ENCODE measurements at places on chromosomes 6 and 20.

DNA sequence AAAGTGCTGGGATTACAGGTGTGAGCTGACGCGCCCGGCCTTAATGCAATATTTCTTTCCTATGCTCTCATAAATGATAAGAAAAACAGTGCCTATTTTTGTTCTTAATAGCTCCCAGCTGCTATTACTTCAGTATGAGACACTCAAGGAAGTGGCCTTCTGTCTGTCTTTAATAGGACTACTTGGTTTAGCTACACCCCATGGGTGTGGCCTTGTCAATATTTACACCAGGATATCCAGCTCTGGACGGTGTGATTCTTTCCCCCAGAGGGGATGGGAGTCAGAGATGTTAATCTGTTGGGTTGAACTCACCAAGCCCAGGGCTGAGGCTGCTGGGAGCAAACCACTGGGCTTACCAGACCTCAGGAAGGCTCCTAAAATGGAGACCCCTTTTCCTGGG, 134.2 kb downstream of the CEP57L1 start:
- no peak for DNase-seq

DNA sequence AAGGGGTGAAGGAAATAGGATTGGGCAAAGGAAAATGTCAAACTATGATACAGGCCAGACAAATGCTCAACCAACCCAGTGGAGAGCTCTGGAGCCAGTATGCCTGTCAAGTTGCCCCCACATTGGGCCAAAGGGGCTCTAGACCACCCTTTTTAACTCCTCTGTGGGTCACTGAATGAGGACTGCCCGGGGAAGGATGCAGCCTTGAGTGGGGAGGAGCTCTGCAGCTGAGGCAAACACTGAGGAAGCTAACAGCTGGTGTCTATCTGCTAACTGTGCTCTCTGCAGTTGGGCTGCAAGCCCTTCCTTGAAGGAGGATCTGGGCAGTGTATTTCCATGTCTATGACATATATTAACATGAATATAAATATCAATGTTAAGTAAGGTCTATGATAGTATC, 98.4 kb upstream of the PRSS16 start:
- DNase-seq = no peak

DNA sequence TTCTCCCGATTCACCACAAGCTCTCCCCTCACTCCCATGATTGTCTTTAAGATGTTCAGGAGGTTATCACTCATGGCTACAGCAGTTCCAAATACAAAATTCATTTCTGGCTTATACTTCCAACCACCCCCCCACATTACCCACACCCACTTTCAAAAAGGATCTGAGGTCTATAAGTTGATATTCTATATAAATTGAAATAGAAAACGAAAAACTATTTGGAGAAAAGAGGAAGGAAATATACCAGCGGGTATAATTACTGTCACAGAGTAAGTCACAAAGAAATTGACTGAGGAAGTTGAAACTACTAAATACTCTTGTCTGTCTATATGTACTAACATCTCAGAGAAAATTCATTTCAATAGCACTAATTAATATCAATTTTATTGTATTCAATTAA, 112.7 kb upstream of the TNFAIP3 start:
- no peak for DNase-seq

DNA sequence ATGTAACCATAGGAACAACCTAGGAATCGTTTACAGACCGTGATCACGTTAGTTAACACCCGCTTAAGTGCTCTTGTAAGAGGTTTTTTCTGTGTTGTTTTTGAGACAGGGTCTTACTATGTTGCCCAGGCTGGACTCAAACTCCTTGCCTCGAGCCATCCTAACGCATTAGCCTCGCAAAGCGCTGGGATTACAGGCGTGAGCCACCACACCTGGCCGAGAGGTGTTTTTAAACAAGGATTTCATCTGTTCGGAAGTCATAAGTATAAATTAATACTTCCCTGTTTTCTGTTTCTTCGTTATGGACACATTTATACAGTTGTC, 727 bp downstream of the MRS2 start:
- DNase-seq = no peak

- peak; percentile 31 for DNase-seq
Observed at GRCh38 chr6:127737009-127737486, 160.1 kb downstream of the C6orf58 start.

- no peak for DNase-seq
Observed at GRCh38 chr6:101181006-101181405, 212.5 kb upstream of the GRIK2 start.

DNA sequence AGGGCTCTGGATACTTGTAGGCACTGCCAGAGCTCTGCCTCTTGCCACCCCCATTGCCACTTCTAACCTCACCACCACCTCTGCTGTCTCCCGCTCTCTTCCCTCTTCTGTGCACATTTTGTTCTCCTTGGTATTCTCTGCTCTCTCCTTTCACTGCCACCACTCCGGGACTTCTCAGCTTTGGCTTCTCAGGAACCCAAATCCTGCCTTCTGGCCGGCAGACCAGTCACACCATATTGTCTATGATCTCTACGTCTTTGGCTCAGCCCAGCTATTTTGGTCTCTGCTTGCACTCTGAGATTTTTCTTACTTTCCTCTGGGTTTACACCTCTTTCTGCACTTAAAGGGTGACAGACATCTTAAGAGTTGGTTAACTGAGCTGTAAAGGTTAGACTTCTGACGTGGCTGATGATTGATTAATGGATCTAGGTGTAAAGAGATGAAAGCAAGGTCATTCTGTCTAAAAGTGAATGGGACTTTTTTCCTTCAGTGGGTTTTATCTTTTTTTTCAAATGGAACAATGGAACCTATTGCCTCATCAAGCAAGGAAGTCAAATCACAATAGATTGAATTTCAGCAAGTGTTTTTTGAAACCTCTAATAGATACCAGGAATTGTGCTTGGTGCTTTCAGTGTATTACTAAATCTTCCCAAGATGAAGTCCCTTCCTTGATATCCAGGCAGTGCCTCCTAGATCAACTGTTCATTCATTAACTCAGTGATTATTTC, 13.8 kb downstream of the MMP24 start:
- no peak for DNase-seq

DNA sequence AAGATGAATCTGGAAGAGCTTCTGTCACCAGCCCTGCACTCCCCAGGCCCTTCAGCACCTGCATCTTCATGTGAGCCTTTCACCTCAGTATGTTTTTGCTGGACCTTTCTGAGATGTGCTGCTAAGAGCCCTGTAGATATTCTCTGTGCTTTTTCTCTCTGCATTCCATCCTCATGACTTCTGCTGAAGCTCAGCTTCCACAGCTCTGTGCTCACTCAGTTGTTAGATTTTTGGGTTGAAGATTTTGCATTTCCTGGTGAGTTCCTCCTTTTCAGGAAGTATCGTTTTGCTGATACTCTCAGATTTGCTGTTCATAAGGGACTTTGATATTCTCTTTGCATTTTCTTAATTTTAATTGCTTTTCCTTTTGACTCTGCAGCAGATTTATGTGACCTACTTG, 18.3 kb downstream of the KIAA1586 start:
- DNase-seq = no peak

DNA sequence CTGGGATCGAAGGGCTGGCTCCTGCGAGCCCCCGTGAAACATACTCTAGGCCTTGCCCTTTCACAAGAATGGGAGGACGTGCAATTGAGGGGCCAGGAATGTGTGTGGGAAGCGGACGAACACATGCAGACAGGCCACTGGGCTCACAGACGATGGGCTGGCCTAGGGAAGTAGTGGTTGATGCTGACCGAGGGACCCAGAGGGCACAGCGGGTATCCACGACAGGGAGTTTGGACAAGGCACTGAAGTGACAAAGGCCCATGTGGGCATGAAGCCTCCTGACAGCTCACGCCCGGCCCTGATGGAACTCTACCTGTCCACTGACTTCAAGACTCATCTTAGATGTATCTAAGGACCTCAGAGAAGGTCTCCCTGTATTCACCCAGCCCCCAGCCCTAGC, 52.2 kb downstream of the MYH7B start:
- no peak for DNase-seq

DNA sequence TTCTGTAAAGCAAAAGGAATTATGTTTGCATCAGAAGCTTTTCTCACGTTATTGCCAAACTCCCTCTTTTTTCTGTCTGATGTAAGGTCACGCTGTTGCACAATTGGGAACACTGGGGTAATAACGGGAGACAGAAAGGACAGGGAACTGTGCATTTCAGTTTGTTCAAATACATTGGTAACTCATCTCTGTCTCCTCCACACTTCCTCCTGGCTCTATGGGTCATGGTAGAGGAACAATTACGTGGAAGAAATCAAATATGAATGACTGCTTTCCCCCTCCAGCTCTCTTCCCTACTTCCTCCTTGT, 132.2 kb upstream of the TNFAIP3 start:
- DNase-seq = no peak

- no peak for DNase-seq
Observed at GRCh38 chr6:41878961-41879405, 16.2 kb downstream of the USP49 start.

- DNase-seq = no peak
Observed at GRCh38 chr20:57478176-57478575, 46.8 kb downstream of the CTCFL start.

GRCh38 chr20:37457921-37458320, 63.1 kb upstream of the NNAT start:
- no peak for DNase-seq

DNA sequence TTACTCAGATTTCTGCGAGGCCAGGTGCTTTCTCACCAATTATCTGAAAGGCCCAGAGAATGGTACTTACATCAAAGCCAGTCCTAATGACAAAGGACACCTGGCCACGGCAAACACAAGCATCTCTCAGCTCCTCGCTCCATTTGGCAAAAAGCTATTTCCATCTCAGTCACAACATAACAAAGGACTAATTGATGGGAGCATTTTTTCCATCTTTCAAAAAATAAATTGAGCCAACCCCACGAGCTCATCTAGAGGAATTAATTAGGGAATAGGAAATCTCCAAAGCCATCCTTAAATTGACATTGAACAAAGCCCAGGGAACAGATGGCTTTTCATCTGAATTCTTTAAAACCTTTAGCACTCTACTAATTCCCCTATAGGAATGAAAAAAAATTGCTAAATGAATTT, 236.7 kb downstream of the HAO1 start:
- DNase-seq = no peak

DNA sequence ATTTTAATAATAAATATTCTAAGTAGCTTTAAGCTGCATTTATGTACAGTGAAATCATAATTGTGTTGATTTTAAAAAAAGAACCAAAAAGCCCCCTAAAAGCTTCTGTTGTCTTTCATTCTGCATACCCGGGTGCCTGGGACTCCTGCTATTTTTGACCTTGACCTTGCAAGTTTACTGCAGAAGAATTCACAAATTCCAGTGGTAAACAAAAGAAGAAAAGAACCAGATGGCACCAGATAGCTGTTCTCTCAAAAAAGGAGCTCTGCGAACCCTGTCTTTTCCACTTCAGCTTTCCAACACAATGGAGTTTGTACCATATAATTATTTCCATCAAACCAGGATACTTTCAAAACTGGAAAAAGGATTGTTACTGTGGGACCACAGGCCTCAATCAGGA, 363.3 kb downstream of the SMOC2 start:
- DNase-seq = no peak

GRCh38 chr6:138864343-138864890, 68.5 kb downstream of the ECT2L start:
- DNase-seq = no peak

GRCh38 chr6:71239694-71240093, 48.9 kb upstream of the OGFRL1 start:
- no peak for DNase-seq

- DNase-seq = no peak
Observed at GRCh38 chr6:99822741-99823512, 171.1 kb downstream of the MCHR2 start.

DNA sequence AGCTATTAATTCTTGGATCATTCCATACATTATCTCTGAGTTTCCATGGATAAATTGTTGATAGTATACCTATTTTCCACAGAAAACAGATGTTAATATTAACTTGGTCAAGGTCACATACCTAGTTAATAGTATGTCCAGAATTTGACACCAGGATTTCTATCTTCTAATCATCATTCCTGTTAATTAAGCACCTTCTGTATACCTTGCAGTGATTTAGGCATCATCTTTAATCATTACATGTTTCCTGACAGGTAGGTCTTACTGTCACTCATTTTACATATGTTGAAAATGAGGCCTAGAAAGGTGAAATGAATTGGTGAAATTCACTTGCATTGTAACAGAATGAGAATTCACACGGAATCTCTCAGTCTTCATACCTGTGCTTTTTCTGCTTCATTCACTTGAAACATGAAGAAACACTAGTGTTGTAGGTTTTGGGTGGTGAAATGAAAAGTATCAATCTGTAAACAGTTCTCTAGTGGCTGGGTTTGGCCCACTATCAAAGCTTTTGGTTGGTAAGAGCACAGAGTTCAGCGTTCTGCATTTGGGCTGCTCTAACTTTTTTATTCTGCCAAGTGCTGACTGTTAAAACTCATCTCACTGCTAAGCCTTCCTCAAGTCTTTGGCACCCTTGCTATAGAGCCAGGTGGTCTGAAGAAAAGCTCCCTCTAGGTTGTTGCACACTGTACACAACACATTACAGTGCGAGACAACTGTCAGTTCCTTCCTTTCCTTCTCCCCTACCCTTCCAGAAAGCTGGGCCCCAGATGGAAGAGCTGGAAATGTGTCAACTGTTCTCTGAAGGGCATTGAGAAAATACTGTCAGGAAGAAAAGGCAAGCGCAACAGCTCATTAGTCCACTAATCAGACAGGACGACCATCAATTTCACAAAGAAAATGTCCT, 57.8 kb upstream of the C20orf144 start:
- DNase-seq = no peak

GRCh38 chr6:62445521-62445920, 159.5 kb upstream of the KHDRBS2 start:
- DNase-seq = no peak

GRCh38 chr20:4844751-4845465, 123.2 kb downstream of the PRND start:
- no peak for DNase-seq

DNA sequence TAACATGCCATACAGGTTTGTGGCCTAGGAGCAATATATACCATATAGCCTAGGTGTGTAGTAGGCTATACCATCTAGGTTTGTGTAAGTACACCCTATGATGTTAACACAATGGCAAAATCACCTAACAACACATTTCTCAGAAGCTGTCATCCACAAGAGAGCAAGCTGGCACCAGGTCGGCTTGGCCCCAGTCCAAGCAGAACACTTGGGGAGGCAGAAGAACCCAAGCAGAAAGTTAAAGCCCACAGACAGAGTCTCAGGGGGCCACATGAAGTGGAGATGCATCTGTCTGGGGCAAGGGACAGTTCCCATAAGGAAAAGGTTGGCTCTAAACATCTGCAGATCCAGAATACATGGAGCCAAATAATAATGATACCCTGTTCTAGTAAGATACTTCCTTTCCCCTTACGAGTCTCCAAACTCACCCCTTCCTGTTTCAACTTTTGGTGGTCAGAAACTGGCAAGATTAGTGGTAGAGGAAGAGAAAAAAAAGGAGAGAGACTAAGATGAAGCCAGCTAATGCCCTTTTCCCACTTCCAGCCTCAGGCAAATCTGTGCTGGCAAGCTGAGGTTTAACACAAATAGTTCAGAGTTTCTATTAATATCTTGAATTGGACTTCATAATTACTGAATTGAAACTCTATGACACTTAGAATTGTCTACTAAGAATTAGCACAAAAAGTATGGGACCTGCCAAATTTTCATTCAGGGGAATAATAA, 29.5 kb downstream of the TCF21 start:
- DNase-seq = no peak

GRCh38 chr6:88512951-88513350, 346.8 kb upstream of the CNR1 start:
- no peak for DNase-seq

GRCh38 chr6:105272786-105273185, 93.0 kb upstream of the POPDC3 start:
- DNase-seq = no peak
